A549 (cell line): ENCODE measurements at places on chromosomes 5 and 9. TPM values are rescaled to one million over a fixed set of nuclear protein-coding genes. Genes with fewer than 3 reads are reported as not detected.

DNA sequence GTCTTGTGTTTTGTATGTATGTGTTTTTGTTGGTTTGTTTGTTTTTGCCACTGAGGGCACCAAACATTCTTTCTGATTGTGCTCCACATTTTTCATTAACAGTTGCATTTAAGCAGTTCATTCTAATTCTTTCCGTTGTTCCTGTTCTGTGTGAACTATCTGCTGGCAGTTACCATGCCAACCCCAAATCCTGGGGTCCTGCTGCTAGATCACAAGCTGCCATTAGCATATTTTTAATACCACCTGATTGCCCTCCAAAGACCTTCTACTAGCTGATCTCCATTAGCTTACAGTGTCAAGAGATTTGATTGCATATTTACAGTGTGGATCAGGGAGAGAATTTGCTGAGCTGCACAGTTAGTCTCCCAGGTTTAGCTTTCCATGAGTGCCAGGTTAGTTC lies 40.6 kb upstream of the STARD4 start:
- DNase-seq = no peak

DNA sequence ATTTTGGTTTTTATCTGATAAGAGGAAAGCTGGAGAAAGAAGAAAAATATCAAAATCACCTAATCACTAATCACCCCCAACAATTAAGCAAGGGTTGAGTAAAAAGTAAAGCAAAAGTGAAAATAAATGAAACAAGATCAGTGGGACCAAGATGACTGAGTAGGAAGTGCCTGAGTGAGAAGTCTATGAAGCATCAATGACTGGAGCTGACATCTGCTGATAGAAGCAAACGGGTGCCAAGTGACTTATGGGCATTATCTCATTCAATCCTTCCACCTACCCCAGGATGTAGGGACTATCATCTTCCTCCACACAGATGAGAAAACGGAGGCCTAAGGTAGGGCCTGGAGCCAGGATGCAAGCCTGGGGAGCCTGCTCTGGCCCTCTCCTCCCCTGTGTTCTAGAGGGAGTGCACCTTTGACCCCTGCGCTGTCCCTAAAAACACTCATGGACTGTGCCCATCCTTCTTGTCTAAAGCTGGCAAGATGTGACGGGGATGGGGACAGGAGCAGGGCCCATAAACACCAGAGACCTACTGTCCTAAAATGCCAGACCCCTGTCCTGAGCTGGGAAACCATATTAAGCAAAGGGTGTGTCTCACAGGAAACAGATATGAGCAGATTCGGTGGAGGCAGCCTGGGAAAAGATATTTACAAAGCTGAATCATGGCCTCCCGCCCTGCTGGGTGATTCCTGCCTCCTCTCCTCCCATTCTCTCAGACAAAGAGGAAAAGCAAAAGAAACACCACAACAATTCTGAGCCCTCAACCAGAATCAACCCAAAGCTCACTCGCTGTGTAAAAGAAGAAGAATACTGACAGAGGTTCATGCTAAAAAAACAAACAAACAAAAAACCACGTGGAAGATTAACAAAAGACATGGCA lies 116.0 kb downstream of the AUH start:
- DNase-seq = peak; percentile 15

GRCh38 chr5:142000173-142000572 lies 12.7 kb downstream of the GNPDA1 start:
- no peak for DNase-seq

DNA sequence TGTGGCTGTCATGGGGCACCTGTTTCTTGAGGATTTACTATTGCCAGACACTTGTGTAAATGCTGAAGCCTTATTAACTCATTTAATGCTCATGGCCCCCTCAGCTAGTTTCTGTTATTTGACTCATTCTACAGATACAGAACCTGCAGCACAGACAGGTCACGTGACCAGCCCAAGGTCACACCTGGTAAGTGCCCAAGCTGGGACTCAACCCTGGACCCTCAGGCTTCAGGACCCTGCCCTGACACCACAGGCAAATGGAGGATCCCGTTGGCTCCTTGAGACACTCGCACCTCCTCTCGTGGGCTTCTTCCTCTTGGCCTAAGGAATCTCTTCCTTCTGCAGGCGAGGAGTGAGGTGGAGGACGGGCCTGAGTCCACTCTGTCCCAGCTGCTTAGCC lies 10.6 kb upstream of the NEURL1B start:
- DNase-seq = no peak

DNA sequence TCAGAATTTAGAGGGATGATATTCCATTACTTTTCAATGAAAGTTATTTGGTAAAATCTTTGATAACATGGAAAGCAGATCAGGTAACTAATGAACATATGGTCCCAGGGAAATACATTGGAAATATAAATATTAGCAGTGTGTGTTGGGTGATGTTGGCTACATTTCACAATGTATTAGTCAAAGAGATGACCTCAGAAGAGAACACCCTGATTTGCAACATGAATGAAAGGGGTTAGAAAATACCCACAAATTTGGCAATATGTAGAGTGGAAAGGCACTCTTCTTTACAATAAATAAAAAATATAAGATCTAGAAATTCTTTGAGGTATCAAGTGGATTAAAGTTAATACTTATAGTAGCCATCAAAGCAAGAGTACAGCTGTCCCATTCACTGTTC lies 606.7 kb downstream of the PSAT1 start:
- DNase-seq = no peak

DNA sequence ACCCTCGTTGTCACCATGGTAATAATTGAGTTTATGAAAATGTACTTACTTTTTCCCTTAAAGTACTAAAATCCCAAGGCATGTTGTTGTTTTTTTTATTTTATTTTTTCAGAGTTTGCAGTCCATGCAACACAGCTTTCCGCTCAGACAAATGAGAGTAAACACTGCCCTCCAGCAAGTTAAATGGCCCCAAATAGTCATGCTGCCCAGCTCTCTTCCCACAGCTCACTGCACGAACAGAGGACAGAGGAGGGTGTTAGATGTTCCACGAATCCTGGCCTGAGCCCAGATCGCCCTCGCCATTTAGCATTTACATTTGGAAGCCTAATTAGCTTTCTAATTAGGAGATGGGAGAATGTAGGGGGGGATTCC lies 1.9 kb downstream of the NIM1K start:
- no peak for DNase-seq

- no peak for DNase-seq
These were observed 9.8 kb downstream of the KIF12 start for GRCh38 chr9:114089206-114089840.

DNA sequence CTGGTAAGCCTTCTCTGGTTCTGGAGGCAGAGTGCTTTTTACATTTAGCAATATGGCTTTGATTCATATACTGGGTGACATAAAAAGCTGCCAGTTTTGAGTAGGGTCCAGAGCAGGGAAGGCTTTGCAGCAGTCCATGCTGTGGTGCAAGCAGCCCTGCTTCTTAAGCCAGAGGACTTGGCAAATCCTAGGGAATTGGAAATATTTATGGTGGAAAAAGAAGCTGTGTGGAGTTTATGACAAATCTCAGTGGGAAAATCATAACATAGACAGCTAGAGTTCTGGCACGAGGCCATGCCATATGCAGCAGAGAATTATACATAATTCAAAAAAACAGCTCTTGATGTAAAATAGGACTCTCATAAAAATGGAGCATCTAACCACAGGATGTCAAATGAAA lies 536.4 kb downstream of the RASEF start:
- DNase-seq = no peak

- DNase-seq = no peak
These were observed 18.5 kb upstream of the EXOC3 start for GRCh38 chr5:424301-425110.

The PCDHA12 gene
- polyA plus RNA-seq = 2.5 TPM in 3 replicates

The C7 gene
- not detected in 3 replicates for polyA plus RNA-seq

The SOX30 gene
- 0.08 TPM in 2 of 3 replicates, not detected in the other for polyA plus RNA-seq
